Activated T-helper 17 cell treated with anti-CD3 and anti-CD28 coated beads, Interleukin-2, amount 50 U/mL, for 72 hours (primary cell): ENCODE measurements at places on chromosomes 1 and 21.

GRCh38 chr1:24283326-24284155 is 35.6 kb upstream of the GRHL3 start:
- ATAC-seq = no peak

- ATAC-seq = no peak
Observed at GRCh38 chr1:21707086-21707840, 38.1 kb upstream of the RAP1GAP start.

GRCh38 chr1:166907763-166908162 is 31.7 kb upstream of the TADA1 start:
- no peak for ATAC-seq

GRCh38 chr1:24400065-24400464 is 13.5 kb downstream of the STPG1 start:
- no peak for ATAC-seq

- no peak for ATAC-seq
Observed at GRCh38 chr1:62285984-62286785, 33.0 kb downstream of the KANK4 start.

DNA sequence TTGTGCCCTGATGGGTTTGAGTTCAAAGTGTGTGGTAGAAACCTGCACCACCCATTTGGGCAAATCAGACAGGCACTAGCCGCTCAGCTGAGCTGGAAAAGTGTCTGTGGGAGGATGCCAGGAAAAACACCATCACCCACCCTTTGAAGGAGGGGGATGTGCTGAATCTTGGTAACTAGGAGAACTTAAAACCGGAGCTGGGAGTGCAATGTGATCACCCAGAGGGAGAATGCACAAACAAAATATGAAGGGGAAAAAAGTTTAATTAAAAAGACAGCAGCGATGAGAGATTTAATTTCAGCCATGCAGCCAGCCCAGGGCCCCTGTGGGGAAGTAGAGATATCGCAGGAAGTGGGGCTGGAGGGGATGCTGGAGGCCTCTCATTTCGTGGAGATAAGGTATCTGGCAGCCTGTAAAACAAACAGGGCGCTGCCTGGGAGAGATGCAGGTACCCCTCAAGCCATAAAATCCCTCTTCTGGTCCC is 86.8 kb upstream of the BCAR3 start:
- ATAC-seq = no peak

- no peak for ATAC-seq
Observed at GRCh38 chr1:12125422-12126355, 41.1 kb upstream of the TNFRSF1B start.

DNA sequence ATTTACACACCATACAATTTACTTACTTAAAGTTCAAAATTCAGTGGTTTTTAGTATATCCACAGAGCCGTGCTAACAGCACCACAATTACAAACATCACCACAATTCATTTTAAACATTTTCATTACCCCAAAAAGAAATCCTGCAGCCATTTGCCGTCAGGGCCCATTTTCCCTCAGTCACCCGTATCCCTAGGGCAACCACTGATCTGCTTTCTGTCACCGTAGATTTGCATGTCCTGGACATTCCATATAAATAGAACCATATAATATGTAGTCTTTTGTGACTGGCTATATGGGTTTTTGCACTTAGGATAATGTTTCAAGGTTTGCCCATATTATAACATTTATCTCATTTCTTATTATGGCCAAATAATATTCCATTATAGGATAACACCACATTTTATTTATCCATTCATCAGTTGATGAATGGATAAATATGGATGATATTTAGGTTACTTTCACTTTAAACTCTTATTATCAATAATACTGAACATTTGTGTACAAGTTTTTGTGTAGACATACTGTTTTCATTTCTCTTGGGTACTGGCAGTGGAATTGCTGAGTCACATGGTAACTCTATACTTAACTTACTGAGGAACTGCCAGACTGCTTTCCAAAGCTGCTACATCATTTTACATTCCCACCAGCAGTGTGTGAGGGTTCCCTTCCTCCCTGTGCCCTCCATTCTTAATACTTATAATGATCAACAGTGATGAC is 68.9 kb downstream of the ST3GAL3 start:
- ATAC-seq = no peak

DNA sequence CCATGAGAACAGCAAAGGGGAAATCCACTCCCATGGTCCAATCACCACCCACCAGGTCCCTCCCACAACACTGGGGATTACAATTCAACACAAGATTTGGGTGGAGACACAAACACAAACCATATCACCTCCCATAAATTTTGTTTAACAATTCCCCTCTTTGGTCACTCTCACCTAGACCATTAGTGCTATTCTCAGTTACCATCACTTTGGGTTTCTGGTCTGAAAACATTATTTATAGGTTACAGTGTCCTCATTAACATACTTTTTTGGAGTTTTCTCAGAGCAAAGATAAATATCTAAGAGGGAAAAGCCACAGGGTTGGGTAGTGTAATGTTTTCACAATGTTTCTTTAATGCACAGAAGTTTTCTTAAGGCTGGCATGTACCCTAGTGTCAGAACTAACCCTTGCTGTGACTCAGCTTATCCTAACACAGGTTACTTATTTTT is 47.7 kb upstream of the DNAH14 start:
- ATAC-seq = no peak

GRCh38 chr1:165942927-165943597 is 115.6 kb downstream of the UCK2 start:
- no peak for ATAC-seq

DNA sequence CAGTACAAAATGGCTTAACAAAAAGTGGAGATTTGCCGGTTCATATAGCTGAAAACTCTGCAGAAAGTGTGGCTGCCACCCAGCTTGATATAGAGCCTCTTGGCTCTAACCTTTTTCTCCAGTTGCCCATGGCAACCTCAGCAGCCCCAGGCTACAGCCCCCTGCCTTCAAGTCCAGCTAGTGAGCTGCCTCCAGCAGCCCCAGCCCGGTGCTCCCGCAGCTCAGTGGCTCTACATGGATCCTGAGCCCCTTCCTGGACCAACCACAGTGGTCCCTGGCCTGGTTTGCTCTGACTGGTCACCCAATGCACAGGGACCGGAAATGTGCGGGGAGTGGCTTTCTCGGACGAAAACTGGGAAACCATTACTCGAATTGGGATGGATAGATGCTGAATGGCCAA is 13.3 kb upstream of the ATF3 start:
- ATAC-seq = no peak

GRCh38 chr1:69794831-69795230 is 227.1 kb downstream of the LRRC7 start:
- no peak for ATAC-seq

- ATAC-seq = no peak
Observed at GRCh38 chr1:16979475-16980327, 719 bp downstream of the MFAP2 start.

DNA sequence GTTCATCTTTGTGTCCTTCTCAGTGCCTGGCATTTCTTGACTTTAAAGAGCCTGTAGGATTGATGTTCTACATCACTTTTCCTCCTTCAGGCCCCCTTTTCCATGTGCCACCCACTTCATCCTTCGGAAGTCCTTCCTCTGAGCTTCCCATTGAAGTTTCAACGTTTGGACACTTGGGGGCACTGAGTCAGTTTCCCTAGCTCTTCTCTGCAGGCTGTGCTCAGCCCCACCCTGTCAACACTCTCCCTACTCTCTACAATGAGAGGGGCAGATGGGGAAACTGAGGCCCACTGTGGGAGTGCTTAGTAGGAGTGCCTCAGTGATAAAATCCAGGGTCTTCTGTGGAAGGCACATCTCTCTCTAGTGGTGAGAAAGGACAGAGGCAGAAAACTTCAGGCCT is 11.9 kb downstream of the KCNJ10 start:
- ATAC-seq = no peak

GRCh38 chr1:7299994-7300393 is 471.1 kb upstream of the VAMP3 start:
- ATAC-seq = no peak

DNA sequence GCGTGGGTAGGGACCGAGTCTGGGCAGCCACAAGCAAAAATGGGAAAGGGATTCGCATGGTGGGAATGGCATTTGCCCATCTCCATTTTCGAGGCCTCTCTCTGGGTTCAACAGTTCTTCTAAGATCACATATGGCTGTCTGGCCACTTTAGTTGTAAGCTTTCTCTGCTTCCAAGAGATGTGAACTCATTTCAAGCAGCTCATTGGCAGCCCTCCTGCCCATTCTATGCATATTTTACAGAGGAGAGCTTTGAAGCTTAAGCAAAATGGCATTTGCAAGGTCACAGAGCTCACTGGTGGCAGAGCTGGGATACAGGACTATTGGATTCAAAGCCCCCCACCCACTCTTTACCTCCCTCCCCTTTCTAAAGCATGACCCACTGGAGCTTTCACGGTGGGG is 93.7 kb downstream of the HHIPL2 start:
- ATAC-seq = no peak

GRCh38 chr1:98086796-98087441 is 166.1 kb upstream of the DPYD start:
- no peak for ATAC-seq

DNA sequence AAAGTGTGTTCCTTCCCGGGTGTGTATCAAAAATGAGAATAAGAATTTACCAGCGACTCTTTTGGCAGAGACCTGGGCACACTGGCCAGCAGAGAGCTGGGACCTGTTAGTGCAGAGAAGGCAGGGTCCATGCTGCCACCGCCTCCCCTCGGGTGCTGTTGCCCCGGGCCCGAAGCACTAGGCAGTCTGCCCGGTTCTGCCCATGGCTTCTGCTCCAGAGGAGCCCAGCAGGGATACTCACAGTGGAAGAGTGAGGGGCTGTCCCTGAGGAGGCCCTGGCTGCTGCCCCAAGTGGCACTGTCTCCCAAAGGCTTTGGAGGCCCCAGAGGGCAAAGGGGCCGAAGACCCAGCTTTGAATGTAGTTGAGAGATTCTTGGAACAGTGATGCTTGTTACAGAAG is 80.5 kb downstream of the MIS18A start:
- no peak for ATAC-seq

DNA sequence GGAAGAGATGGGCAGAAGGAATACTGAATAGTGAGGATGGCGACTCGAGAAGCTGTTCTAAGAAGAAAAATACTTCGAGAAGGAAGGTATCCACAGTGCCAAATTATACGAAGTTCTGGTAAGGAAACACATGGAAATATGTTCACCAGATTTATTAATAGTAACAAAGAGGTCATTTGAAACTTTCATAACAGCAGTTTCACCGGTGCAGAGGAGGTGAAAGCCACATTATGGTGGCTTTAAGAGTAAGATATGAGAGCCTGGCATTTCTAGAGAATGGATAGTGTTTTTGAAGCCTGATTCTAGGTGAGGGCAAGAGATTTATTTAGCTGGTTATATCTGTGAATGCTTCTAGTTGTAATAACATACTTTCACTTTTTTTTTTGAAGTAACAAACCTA is 56.2 kb downstream of the DPYD start:
- no peak for ATAC-seq

- ATAC-seq = no peak
Observed at GRCh38 chr1:208149776-208150514, 94.2 kb downstream of the PLXNA2 start.

DNA sequence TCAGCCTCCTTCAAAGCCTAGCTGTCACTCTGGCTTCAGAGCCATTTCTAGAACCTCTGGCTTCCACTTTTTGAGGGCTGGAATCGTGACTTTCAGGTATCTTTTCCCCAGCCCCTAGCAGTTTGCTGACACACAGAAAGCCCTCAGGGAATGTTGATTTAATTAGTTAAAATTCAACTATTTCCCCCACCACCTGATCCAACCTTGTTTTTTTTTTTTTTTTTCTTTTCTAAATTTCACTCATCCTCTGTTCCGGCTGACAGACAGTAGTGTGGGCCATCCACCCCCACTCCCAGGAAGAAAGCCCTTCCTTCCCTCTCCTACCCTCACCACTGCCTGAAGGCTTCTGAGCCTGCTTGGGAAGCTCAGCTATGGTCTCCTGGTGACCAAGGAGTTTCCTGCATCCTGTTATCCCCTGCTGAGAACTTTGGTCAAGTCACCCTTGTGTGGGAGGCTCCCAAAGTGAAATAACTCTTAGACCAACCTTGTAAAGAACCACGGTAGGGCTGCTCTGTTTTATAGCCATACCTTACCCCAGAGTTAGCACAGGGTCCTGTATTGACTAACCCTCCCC is 29.4 kb downstream of the KCNJ6 start:
- no peak for ATAC-seq

- no peak for ATAC-seq
Observed at GRCh38 chr1:147719711-147720225, 40.6 kb downstream of the GJA5 start.
